Lower lobe of right lung (tissue), 2 donors: ENCODE measurements at places on chromosomes 2 and 18. TPM values are rescaled to one million over a fixed set of nuclear protein-coding genes. Genes with fewer than 3 reads are reported as not detected.

SLC16A14 gene
- 2.2 TPM for total RNA-seq

TXNDC2 gene
- 0.12 TPM for total RNA-seq

VWA3B gene
- total RNA-seq: 7.9 TPM

CRACDL gene
- total RNA-seq: 17.8 TPM

TDRD15 gene
- not detected for total RNA-seq

IL1RN gene
- total RNA-seq: 20.1 TPM

ALLC gene
- total RNA-seq: not detected

DNA sequence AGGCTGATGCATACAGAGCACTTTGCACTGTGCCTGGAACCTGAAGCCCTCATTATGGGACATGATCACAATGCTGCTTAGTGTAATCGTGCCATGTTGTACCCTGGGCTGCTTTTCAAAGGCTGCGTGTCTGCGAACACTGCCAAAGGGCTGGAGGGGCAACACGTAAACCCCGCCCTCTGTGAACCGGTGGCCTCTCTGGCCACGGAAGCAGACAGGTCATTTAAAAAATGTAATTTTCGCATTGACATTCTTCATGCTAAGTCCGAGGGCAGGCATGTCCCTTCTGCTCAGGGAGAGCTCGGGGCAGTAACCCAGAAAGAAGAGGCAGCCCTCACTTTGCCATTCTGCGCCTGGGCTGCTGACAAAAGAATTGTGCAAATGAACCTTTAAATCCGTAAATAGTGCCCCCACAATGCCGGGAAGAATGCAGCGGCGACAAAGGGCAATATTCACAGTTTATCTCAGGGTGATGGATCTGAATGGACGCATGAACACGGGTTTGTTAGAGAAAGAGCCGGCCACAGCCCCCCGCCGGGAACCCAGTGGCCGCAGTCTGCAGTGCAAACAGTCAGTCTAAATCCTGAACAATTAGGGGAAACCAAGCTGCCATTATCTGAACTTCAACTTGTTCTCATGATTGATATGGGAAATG is 226.1 kb downstream of the MYCN start:
- no peak overlapping the region for H3K27ac ChIP-seq
- H3K36me3 ChIP-seq: no peaks in the 10 kb centered on the region

GRCh38 chr18:9711361-9712129 is 3.4 kb downstream of the RAB31 start:
- H3K36me3 ChIP-seq: no peaks in the 10 kb centered on the region
- peak overlapping the region; percentile 76 for H3K4me3 ChIP-seq
- peak; percentile 64 for DNase-seq
- no peaks in the 10 kb centered on the region for H3K27me3 ChIP-seq
- peaks cover 49% of the 10 kb centered on the region for H3K4me1 ChIP-seq
- H3K27ac ChIP-seq: peak overlapping the region; percentile 74

GRCh38 chr18:10245846-10246175 is 208.6 kb upstream of the APCDD1 start:
- no peak overlapping the region for H3K4me3 ChIP-seq
- H3K27me3 ChIP-seq: no peaks in the 10 kb centered on the region
- no peaks in the 10 kb centered on the region for H3K36me3 ChIP-seq
- H3K4me1 ChIP-seq: peaks cover 42% of the 10 kb centered on the region
- DNase-seq: no peak
- H3K27ac ChIP-seq: no peak overlapping the region

GRCh38 chr18:60146220-60146960 is 226.2 kb downstream of the MC4R start:
- no peak overlapping the region for H3K27ac ChIP-seq
- DNase-seq: no peak
- H3K36me3 ChIP-seq: no peaks in the 10 kb centered on the region
- no peak overlapping the region for H3K4me3 ChIP-seq
- no peaks in the 10 kb centered on the region for H3K27me3 ChIP-seq

DNA sequence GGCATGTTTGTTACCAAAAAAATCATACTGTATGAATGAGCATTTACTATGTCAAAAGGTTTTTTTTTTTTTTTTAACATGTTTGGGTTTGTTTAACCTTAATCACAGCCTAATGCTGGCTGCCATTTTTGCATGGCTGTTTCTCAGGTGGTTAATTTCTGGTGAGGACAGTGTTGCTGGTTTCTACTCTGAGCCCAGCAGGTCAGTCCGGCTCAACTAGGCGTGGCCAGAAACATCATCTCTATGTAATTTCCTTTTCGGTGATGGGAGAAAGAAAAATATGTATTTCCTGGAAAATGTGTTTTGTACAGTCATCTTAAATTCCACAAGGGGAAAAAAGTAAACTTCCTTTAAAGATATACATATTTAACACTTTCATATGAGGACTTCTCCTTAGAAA is 24.9 kb upstream of the BZW1 start:
- no peak overlapping the region for H3K4me3 ChIP-seq
- H3K4me1 ChIP-seq: no peaks in the 10 kb centered on the region
- H3K27ac ChIP-seq: no peak overlapping the region
- H3K36me3 ChIP-seq: no peaks in the 10 kb centered on the region
- no peak for DNase-seq

DNA sequence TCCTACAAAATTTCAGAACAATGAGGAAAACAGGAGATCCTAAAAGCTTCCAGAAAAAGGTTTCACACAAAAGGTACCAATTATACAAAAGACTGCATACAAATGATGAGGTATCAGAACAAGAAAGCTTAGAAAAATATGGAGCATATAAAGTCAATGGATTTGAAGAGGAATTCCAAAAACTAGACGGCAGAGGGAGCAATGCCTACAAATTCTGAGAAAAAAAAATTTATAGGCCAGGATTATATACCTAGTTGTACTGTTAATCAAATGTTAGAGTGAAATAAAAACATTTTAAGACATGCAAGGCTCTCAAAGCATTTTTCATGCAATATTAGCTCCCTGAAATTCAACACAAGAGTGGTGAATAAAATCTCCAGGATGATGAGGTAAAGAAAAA is 106.2 kb downstream of the ZRANB3 start:
- no peaks in the 10 kb centered on the region for H3K27me3 ChIP-seq
- no peaks in the 10 kb centered on the region for H3K36me3 ChIP-seq
- no peak overlapping the region for H3K27ac ChIP-seq
- no peaks in the 10 kb centered on the region for H3K4me1 ChIP-seq
- no peak for DNase-seq
- no peak overlapping the region for H3K4me3 ChIP-seq

DNA sequence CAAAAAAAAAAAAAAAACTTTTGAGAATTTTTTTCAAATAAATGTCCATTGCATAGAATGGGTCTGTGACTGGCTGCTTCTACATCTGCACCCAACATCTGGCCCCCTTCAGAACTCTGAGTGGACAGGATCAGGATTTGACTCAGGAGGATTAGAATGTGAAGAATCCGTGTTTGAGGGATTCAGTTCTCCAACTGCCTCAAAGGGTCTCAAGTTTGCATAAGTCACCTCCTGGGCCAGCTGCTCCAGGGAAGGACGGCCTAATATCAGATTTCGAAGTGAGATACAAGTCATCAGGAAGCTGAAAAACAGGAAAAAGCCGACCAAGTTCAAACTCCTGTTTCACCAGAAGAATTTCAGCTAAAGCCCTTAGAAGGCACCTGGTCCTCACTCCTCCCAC is 10.9 kb downstream of the MAT2A start:
- H3K4me3 ChIP-seq: no peak overlapping the region
- no peak for DNase-seq
- H3K4me1 ChIP-seq: peaks cover 9% of the 10 kb centered on the region
- H3K27me3 ChIP-seq: no peaks in the 10 kb centered on the region

GRCh38 chr2:2184549-2185249 is 146.4 kb downstream of the MYT1L start:
- no peak for DNase-seq
- H3K27ac ChIP-seq: no peak overlapping the region
- H3K36me3 ChIP-seq: no peaks in the 10 kb centered on the region
- H3K4me3 ChIP-seq: no peak overlapping the region
- no peaks in the 10 kb centered on the region for H3K27me3 ChIP-seq

DNA sequence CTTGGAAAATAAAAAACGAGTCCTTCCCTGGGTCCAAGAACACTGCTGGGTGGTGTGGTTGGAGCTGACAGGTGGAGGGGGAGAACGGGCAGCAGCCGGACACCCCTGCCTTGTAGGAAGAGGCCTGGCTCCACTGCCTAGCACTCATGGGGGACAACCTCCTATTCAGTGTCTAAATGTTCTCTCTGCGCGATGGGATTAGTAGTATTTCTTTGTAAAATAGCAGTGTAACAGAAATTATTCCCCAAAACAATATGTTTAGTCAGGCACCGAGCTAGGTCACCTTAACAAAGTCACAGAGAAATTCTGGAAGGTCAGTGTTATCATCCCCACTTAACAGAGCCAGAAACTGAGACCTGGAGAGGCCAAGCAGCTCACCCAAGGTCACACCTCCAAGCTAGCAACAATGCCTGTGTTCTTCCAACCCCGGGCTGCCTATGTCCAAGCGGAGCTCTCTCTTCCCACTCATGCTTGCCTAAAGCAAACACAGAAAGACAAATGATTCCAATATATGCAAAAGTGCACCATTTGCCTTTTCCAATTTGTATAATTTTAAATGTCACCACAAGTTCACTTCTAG is 68.0 kb downstream of the STEAP3 start:
- no peak overlapping the region for H3K4me3 ChIP-seq
- H3K27me3 ChIP-seq: no peaks in the 10 kb centered on the region
- no peak overlapping the region for H3K27ac ChIP-seq
- no peak for DNase-seq

- no peak overlapping the region for H3K27ac ChIP-seq
- no peaks in the 10 kb centered on the region for H3K27me3 ChIP-seq
- H3K36me3 ChIP-seq: no peaks in the 10 kb centered on the region
- DNase-seq: no peak
Measured at GRCh38 chr18:51711298-51711889, 513.9 kb upstream of the MEX3C start.

DNA sequence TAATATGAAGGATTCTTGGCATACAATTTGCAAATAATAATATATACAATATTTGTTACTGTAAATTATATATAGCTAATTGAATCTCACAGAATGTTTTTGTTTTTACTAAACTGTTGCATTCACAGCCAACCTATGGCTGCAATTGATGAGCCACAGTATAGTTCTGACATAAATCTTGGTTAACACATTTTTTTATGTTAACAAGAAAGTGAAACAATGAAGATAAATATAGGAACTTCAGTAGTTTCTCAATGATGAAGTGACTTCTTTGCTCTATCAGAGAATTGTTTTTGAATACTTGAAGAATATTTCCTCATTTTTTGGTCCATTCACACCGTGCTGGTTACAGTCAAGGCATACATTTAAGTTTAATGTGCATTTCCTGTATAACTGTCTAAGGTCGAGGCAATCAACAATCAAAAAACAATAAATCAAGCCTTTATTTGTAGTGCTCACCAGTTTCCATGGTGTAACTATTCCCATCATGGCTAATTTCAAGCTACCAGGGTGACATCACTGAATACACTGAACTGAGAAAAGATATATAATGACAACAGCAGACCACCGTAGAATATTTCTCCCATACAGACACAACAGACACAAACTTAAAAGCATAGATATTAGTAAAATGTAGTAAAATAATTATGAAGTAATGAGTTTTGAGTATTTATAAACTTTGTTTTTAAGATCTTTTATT is 12.9 kb upstream of the ETAA1 start:
- DNase-seq: no peak
- H3K27me3 ChIP-seq: no peaks in the 10 kb centered on the region
- H3K36me3 ChIP-seq: no peaks in the 10 kb centered on the region
- no peak overlapping the region for H3K27ac ChIP-seq
- no peak overlapping the region for H3K4me3 ChIP-seq
- H3K4me1 ChIP-seq: peaks cover 5% of the 10 kb centered on the region
